ENCODE measurements at places on chromosomes 5 and 9.

- no peak for DNase-seq
These were observed 466 bp upstream of the TTC39B start for GRCh38 chr9:15307523-15307841.

DNA sequence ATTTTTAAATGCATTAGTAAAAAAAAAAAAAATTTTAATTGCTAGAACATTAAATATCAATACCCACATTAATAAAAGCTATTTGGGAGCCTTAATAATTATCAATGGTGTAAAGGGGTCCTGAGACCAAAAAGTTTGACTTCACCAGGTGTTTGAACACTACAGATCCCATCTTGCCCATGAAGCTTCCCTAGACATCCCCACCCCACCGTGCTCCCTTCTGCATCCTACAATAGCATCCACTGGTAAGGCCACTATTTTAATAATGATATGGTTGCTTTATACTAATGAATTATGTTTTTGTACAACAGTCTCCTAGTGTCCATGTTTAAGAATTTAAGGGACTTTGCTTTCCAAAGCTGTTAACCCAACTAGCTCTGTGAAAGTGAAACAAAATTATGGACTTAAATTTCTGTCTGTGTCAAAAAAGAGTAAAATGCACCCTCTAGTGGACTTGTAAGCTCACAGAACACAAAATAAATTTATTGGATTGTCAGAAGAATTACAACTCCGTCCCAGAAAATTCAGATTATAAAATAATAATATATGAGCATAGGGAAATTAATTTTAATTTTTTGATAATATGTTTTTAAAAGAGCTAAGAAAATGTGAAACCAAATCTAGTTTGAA is 76.0 kb downstream of the ARL15 start:
- DNase-seq: no peak

DNA sequence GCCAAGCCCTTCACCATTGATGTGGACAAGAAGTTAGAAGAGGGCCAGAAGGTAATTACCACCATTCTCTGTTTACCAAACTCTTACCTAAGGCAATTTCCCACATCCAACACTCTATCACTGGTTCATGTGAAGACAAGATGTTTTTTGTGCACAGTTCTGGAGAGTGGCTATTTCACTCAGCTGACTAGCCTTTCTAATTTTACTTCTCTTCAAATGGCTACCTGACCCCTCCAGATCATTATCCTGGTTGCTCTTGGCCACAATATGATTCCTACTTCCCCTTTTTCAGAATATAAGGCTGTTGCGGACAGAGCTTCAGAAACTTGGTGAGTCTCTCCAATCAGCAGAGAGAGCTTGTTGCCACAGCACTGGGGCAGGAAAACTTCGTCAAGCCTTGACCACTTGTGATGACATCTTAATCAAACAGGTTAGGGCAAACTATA is 7.1 kb downstream of the KIF20A start:
- DNase-seq: no peak

- no peak for DNase-seq
These were observed 63.9 kb downstream of the MAT2B start for GRCh38 chr5:163569284-163569683.

DNA sequence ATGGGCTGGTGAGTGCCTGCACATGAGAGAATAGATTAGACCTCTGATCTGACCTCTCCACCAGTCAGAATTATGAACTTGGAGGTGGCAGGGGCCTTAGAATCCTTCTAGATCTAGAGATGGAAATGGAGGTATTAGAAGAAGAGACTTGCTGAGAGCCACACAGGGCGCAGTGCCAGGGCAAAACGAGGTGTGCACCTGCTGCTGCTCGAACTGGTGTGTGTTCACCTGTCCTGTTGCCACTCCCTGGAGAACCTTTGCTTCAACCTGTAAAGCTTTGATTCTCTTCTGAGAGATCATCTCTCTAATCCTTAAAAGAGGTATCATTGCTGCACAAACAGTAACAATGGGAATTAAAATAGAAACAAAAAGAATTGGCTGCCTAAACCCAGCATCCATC is 24.9 kb downstream of the FRMPD1 start:
- DNase-seq: no peak

DNA sequence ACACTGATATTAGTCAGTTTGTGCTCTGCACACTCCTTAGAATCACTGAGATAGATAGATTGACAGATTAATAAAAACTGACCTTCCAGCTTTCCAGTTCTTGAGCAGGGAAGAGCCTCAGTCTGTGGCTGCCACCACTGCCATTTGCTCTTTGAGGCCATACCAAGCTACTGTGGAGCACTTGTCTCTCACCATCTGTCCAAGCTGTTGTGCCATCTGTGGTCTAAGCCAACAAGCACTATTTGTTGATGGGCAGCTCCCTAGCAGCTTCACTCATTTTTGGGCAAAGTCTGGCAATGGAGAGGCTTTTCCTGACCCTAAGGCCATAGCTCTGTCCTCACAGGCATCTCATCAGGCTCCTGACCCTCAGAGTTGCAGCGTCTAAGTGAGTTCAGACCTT is 30.4 kb downstream of the HTR1A start:
- DNase-seq: no peak

DNA sequence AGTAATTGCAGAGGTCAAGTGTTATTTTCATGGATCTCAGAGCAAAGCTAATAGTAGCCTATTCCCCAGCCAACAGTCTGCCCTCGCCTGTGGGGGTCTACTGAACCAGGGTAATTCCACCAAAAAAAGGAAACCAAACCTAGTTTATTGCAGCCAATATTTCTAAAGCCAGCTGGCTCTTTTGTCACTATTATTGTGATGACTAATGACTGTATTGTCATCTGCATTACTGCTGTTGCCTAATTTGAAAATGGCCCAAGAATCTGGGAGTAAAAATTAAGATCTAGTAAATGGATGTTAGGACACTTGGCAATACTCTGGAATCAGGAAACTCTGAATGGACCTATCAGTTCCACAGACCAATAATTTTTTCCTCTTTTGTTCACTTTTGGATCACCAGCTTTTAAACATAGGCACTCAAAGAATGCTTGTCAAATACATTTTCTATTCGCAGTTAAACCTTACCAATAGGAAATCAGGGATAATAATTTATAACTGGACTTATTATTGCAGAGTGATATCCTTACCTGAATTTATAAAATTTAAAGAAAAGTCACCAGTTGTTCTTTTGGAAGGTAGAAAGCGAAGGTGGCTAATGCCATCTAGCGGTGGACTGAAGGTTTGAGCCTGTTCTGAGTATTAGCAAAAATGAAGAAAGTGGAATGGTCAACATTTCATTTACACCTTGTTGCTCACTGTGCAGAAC is 69.2 kb downstream of the SYK start:
- no peak for DNase-seq

- no peak for DNase-seq
These were observed 10.9 kb downstream of the FAT2 start for GRCh38 chr5:151580239-151580638.

DNA sequence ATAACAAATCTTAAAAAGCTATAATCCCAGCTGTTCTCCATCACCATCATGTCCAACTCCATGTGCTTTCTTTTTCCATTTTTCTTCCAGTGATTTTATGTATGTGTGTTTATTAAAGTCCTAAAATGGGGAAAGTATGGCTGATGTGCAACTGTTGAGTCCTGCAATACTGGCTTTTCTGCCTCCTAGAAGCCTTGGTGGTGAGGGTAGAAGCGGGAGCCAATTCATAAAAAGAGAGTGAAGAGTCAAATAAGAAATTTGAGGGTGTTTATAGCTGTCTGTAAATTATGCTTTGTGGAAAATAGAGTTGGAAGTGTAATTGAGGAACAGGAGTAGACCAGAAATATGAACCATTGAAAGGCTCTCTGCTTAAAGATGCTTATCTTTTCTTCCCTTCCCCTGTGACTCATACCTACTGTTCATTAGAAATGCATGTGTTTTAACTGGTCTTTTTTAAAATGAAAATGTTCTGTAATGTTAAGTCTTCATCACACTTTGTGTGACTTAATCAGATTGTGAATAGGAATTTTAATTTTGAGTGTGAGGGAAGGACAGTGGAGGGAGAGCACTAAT is 80.1 kb downstream of the ZCCHC7 start:
- no peak for DNase-seq

DNA sequence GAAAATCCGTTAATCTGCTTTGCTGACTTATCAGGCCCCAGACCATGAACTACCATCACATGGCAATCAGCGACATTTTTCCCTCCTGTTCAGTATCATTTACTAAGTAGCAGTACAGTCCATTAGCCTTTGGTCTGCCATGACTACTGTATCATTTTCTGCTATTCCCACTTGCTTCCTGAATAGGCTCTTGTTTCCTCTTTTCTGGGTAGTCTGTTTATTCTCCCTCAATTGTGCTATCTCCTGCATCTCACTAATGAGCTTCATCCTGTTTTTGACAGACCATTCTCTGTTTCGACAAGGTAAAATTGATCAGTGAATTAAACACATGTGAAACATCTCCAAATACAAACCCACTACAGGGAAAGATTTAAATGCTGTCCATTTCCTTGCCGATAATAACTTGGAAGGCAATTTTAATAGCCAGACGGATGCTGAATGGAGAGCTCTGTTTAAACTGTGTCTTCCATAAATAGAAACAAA is 263.5 kb upstream of the ANKRD55 start:
- DNase-seq: no peak

DNA sequence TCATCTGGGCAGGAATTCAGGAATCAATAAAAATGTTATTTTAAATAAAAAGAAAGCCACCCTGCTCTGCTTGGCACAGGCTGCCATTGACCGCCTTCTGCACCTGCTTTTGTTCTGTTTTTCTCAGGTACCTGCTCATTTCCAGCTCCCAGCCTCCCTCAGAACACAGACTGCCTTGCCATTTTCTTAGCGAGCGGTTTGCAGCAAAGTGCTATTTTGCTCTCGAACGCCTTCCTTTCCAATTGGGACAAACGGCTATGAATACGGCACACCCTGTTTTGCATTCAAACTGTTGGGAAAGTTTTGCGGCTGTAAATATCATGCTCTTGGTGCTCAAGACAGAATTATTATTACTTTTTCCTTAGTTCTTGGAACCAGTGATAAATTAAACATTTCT is 25.1 kb upstream of the FCN1 start:
- DNase-seq: no peak

DNA sequence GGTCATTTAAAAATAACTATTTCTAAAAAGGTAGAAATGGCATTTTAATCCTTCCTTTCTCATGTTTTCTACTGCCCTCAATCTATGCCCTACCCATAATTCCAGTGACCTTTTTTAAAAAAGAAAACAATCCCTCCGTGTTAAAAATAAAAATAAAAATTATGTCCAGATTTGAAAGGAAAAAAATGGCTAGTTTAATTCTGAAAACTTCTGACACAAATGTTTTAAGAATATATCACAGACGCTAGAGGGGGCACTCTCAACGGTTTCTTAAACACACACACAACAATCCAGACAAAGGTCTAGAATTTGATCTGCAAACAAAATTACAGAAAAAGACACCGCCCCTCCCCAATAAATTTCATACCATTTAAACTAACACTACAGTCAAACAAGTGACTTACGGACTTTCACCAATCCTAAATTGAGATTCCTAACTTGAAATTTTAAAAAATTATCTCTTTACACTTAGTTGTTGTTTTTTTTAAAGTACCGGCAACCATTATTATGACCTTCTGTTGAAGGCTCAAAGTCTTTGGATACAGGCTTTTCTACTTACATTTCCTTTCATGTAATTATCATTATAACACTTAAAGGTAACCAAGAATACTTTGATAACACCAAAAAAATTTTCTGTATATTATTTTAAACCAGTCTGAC is 38.2 kb downstream of the CLINT1 start:
- DNase-seq: no peak

DNA sequence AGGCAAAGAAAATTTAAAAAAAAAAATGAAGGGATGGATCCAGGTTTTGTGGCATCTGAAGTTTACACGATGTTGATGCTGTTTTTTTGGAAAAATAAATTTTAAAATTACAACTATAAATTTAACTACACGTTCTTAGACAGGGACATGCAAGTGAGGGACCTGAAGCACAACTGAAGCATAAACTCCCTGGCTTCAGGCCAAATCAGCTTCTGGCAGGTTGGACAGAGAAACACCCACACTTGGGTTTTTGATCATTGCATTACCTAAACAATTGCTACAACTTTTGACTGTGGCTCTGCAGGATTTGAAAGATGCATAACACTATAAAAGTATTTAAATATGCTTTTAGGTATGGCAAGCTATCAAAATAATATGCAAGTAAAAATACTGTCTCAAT is 1318.3 kb upstream of the DMAC1 start:
- no peak for DNase-seq

- no peak for DNase-seq
These were observed 156.6 kb upstream of the DMRT1 start for GRCh38 chr9:684941-685340.

DNA sequence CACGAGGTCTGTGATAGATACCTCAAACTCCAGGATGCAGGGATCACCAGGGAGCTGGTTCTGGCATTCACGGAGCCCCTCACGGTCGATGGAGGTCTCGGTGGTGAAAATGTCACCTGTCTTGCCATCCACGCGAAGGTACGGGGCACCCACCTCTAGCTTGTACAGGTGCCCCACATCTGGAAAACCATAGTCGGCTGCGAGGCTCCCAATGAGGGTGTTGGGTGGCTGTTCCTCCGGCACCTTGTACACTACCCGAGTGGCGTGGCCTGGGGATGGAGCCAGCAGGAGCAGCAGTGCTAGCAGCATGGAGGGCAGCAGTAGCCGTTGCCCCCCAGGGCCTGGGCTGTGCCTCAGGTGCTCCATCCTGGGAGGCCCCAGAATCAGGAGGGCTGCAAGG is 9.2 kb downstream of the PCDH1 start:
- DNase-seq: no peak

- DNase-seq: no peak
These were observed 25.8 kb downstream of the UGT3A2 start for GRCh38 chr5:36040651-36041536.

All from hypothalamus (tissue), 51 donors.